ENCODE measurements at places on chromosomes 12 and 14.

DNA sequence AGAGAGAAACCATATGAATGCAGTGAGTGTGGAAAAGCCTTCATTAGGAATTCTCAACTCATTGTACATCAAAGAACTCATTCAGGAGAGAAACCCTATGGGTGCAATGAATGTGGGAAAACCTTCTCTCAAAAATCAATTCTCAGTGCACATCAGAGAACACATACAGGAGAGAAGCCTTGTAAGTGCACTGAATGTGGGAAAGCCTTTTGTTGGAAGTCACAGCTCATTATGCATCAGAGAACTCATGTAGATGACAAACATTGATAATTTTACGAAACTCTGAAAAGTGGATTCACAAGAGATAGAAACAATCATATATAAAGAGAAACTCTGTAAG is 22.9 kb downstream of the ZNF268 start:
- peaks cover 66% of the 10 kb centered on the region for H3K36me3 ChIP-seq
- peak overlapping the region; percentile 19 for H3K4me3 ChIP-seq

GRCh38 chr14:101123618-101124510 is 220.3 kb upstream of the RTL1 start:
- DNase-seq, result no peak
- H3K36me3 ChIP-seq, result no peaks in the 10 kb centered on the region
- no peak overlapping the region for H3K4me3 ChIP-seq
- H3K27ac ChIP-seq, result no peak overlapping the region
- no peaks in the 10 kb centered on the region for H3K4me1 ChIP-seq

GRCh38 chr12:124622331-124622730 is 54.9 kb upstream of the NCOR2 start:
- H3K4me3 ChIP-seq, result no peak overlapping the region
- no peaks in the 10 kb centered on the region for H3K36me3 ChIP-seq
- H3K27ac ChIP-seq, result no peak overlapping the region
- H3K27me3 ChIP-seq, result no peaks in the 10 kb centered on the region

DNA sequence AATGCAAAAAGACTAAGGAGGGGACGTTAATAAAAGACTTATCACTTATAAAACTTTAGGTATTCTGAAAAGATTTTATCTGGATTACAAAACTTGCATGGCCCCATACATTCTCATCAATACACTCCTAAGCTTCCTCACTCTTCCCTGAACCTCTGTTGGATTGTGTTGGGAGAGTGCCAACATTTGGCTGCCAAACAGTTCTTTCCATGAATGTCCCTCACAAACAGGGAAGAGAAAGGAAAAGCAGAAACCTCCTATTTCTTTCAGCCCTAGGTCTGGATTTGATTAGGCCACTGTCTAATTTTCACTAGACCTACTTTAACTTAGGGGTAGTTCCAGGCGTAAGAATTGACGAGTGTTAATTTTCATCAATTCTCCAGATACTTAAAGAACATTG is 11.7 kb downstream of the PTHLH start:
- no peaks in the 10 kb centered on the region for H3K36me3 ChIP-seq
- H3K27ac ChIP-seq, result no peak overlapping the region
- no peak overlapping the region for H3K4me3 ChIP-seq
- no peak for DNase-seq
- no peaks in the 10 kb centered on the region for H3K4me1 ChIP-seq
- H3K27me3 ChIP-seq, result peaks cover 19% of the 10 kb centered on the region

GRCh38 chr12:6553051-6553868 is 2.6 kb downstream of the IFFO1 start:
- peaks cover 13% of the 10 kb centered on the region for H3K36me3 ChIP-seq
- 0 out of 2 replicates have a peak overlapping the region, but pooled peaks have one; percentile 93 for H3K4me3 ChIP-seq
- no peak overlapping the region for H3K27ac ChIP-seq

DNA sequence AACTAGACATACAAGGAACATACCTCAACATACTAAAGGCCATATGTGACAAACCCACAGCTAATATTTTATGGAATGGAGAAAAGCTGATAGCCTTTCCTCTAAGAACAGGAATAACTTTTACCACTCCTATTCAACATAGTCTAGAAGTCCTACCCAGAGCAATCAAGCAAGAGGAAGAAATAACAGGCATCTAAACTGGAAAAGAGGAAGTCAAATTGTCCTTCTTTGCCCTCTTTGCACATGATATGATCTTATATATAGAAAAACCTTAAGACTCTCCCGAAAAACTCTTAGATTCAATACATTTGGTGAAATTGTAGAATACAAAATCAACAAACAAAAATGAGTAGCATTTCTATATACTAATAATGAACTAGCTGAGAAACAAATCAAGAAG is 110.0 kb downstream of the ATP23 start:
- no peak overlapping the region for H3K27ac ChIP-seq
- no peaks in the 10 kb centered on the region for H3K36me3 ChIP-seq
- no peaks in the 10 kb centered on the region for H3K4me1 ChIP-seq
- DNase-seq, result no peak
- no peak overlapping the region for H3K4me3 ChIP-seq
- H3K27me3 ChIP-seq, result no peaks in the 10 kb centered on the region

GRCh38 chr14:33516898-33517436 is 433.9 kb downstream of the EGLN3 start:
- H3K36me3 ChIP-seq, result no peaks in the 10 kb centered on the region
- no peaks in the 10 kb centered on the region for H3K4me1 ChIP-seq
- H3K27ac ChIP-seq, result no peak overlapping the region
- H3K4me3 ChIP-seq, result no peak overlapping the region
- no peaks in the 10 kb centered on the region for H3K27me3 ChIP-seq
- DNase-seq, result no peak

- H3K4me1 ChIP-seq, result no peaks in the 10 kb centered on the region
- H3K27ac ChIP-seq, result no peak overlapping the region
- no peaks in the 10 kb centered on the region for H3K36me3 ChIP-seq
- H3K4me3 ChIP-seq, result no peak overlapping the region
These were observed 39.1 kb downstream of the TSPAN9 start for GRCh38 chr12:3116106-3116844.
